Kidney epithelial cell (primary cell): ENCODE measurements at places on chromosomes 2 and 18. TPM values are rescaled to one million over a fixed set of nuclear protein-coding genes. Genes with fewer than 3 reads are reported as not detected.

DNA sequence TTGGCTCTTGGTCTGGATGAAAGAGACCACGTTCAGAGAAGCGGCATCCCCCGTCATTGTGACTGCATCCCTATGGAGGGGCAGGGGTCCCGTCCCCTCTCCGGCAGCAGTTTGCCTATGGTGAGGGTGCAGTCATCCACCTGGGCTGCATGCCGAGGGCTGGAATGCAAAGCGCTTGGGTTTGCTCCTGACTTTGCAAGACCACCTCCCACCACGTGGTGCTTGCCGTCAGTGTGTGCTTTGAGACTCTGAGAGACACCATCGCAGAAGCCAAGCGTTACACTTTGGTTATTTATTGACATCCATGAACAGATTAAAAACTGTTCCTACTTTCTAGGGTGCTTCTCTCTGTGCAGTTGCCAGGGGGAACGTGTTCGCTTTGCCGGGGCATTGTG, 59.5 kb downstream of the SH3RF3 start:
- DNase-seq, result no peak

DNA sequence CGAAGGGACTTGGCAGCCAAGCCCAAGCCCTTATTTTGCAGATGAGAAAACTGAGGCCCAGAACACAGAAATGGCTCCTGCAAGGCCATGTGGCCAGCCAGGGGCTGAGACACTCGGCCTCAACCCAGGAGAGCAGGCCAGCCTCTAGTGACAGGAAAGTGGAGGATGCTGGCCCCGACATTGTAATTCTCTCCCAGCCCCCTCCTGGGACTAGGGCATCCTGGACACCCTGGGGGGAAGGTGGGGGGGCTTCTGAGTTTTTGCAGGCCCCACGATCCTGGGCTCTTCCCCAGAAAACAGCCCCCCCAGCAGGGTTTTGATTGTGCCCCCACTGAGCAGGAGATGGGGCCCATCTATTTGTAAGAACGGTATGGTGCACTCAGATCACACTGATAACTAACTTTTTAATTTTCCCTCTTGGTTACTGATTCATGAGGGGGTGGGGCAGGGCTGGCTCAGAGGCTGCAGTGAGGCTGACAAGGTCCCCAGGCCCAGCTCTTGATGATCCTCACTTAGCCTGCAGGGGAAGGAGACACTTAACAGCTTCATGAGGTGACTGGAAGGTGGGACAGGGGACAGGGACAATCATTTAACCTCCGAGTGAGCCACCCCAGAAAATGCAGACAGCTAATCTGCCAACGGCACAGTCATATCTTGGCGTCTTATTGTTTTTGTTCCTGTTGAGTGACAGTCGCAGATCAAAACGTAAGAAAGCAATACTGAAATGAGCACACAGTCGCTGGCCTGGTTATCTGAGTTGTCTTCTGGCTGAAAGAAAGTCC, 18.9 kb downstream of the SMAD7 start:
- no peak for DNase-seq

- DNase-seq, result no peak
Observed at GRCh38 chr2:168310580-168310979, 63.2 kb upstream of the STK39 start.

Gene GKN2
- total RNA-seq, result not detected in 2 replicates
